Activated CD8-positive, alpha-beta memory T cell treated with anti-CD3 and anti-CD28 coated beads for 1 hour (primary cell): ENCODE measurements at places on chromosomes 11 and 22.

GRCh38 chr11:73660497-73661034 is 14.2 kb downstream of the PLEKHB1 start:
- DNase-seq: no peak

GRCh38 chr22:42800451-42801251 is 56.4 kb downstream of the ARFGAP3 start:
- no peak for DNase-seq

- no peak for DNase-seq
These were observed 1186.5 kb downstream of the BRD1 start for GRCh38 chr22:48640890-48641841.

DNA sequence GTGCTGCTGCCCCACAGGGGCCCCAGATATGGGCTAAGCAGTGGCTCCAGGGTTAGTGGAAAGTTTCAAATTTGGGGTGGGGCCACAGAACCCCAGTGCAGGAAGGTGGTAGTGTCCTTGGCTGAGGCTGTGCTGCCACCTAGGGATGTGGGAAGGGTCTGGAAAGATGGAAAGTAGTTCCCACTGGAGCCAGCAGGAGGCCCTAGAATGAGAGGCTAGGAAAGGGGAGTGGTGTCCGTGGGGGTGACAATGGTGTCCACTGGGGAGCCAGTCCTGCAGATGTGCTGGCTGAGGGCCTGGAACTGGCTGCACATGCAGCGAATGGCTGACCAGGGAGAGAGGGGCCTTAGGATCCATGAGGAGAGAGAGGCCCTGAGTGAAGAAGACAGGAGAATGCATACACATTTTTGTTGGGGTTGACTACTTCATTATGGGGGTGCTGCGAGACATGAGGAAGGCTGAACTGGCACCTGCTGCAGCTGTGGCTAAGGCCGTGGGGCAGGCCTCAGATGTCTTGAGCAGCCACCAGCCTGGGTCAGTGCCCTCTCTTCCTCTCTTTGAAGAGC is 21.1 kb downstream of the RFPL3 start:
- DNase-seq: no peak

DNA sequence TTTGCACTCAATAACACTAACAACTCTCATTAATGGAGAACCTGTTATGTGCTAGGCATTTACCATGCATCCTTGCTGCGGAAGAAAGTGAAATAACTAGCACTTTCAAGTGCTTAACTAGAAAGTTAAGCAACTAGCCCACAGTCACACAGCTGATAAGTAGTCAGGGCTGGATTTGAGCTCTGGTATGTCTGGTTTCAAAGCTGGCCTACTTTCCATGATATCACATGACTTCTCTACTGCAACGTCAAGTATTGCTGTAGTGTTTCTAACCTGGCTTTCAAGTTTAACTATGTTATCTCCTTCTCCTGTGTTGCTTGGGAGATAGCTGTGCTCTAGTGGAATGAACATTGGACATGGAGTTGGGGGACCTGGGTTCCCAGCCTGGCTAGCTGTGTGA is 12.1 kb downstream of the SLC15A3 start:
- no peak for DNase-seq

- no peak for DNase-seq
These were observed 20.9 kb upstream of the MPPED1 start for GRCh38 chr22:43390872-43391271.

DNA sequence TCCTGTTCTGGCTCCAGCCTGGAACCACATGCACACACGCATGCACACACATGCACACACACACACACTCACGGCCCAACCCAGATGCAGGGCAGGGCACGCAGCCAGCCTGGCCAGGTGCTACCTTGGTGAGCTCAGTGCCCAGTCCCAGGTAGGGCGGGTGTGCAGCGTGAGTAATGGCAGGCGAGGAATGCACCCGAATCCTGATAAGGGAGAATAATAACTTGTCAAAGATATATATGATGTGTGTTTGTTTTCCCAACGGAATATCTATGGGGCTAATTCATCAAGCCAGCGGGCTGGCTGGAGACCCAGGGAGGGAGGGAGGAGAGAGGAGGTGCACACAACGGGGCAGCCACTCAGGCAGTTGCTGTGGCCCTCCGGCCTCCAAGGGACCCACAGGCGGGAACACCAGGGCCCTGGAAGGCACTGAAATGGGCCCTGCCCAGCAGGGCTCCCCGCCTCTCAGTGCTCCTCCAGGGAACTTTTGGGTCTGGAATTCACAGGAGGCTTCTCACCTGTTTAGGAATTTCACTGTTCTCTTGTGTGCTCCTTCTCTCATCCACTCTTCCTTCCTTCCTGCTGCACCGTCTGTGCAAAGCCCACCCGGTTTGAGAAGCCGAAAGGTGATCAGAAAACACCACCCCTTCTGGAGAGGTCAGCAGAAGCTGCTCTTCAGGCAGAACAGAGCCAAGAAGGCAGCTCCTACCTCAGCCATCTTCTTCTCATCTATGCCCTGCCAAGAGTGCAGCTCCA is 79.0 kb downstream of the BUD13 start:
- DNase-seq: no peak

- no peak for DNase-seq
These were observed 2.2 kb upstream of the RFPL2 start for GRCh38 chr22:32206774-32207758.

GRCh38 chr11:94786264-94787126 is 18.3 kb downstream of the AMOTL1 start:
- DNase-seq: no peak

DNA sequence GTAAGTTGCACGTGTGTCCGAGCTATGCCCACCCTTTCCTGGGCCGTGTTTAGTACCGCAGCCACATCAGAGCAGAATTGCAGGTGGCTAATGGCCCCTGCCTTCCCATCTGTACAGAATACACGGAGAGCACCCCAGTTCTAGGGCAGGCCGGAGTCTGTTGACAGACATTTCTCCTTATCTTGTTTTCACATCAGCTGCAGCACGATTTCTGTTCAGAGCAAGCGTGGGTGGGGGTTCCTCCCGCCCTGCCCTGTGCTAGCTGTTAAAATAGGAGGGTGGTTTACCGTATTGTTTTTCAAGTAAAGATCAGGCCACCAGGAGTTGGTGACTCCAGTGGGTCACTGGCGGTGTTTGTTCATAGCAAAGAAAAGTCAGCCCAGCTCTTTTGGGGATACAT is 41.1 kb downstream of the UBASH3B start:
- DNase-seq: peak; percentile 35

DNA sequence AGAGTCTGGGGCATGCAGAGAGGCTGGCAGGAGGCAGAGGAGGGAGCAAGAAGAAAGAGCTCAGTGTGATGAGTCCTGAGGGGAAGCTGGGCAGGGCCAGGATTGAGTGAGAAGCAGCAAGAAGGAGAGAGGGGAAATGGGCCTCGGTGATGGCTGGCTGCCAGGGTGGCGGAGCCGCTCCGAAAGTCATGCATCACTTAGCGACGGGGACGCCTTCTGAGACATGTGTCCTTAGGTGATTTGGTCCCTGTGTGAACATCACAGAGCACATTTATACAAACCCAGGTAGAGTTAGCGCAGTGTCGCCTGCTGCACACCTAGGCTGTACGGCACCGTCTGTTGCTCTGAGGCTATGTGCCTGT is 15.1 kb downstream of the TBC1D22A start:
- no peak for DNase-seq

DNA sequence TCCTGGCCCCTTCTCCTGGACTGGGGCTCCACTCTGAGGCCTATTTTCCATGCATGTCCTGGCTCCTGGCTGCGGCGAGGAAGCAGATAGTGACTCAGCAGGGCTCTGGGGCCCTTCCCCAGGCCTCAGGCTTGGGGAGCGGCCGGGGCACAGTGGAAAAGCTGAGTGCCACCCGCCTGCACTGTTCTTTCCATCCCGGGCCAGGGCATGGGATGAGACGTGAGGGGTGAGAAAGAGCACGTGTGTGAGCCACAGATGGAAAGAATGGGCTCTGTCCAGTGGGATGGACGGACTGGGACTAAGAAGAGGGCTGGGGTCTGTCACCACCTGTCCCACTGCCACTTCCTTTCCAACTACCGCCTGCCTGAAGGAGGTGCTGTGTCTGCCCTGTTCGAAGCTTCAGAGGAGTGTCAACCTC is 12.8 kb downstream of the SLC37A2 start:
- no peak for DNase-seq
